Fibroblast of gingiva (primary cell): ENCODE measurements at places on chromosomes 11 and 22.

- DNase-seq, result no peak
These were observed 12.8 kb downstream of the ETS1 start for GRCh38 chr11:128574576-128575011.

GRCh38 chr11:115185507-115185906, 318.7 kb downstream of the CADM1 start:
- DNase-seq, result no peak

- DNase-seq, result no peak
These were observed 838.4 kb downstream of the FAM181B start for GRCh38 chr11:81895258-81895657.

DNA sequence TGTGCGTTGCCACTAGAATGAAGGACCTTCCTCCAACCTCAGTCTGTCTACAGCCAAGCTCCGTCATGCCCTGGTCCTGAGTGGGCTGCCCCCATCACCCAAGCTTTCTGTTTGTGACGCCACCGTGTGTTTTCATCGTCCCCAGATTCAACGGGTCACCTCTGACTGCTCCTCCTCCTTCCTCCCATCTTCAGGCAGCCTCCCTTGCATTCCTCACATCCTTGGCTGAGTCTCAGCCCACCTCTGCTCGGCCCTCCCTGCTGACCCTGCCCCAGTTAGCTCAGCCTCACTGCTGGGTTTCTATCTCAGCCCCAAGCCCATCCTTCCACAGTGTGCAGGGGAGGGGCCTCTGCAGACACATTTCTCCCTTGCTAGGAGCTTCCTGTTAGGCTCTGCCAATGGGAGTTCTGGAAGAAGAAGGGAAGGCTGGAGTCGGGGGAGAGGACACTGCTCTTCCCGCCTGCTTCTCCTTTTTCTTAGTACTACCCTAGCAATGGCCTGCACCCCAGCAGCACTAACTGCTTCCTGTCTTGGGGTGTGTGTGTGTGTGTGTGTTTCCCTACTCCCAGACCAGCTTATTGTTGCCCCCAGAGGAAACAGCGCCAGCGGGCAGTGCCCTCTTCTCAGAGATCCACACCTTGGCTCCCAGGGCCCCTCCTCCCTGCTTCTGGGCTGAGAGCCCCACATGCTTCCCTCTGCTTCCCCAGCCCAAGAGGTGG, 5.2 kb downstream of the IFT27 start:
- no peak for DNase-seq

DNA sequence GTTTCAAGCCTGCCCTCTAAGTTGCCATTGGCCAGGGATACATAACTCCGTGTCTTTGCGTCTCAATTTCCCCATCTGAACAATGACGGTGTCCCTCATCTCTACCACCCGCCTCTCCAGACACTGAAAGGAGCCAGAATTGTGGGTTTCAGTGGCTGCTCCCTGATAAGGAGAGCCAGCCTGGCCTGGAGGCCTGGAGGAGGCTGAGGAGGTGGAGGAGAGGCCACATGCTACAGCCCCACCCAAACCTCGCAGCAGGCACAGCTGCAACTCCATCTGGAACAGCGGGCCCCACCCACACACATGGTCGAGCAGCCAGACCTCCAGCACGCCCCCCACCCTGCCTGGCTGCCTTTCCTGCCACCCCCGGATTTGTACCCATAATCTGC, 34.4 kb upstream of the CD82 start:
- no peak for DNase-seq

- peak; percentile 76 for DNase-seq
These were observed 1.3 kb upstream of the BDNF start for GRCh38 chr11:27701355-27702105.

DNA sequence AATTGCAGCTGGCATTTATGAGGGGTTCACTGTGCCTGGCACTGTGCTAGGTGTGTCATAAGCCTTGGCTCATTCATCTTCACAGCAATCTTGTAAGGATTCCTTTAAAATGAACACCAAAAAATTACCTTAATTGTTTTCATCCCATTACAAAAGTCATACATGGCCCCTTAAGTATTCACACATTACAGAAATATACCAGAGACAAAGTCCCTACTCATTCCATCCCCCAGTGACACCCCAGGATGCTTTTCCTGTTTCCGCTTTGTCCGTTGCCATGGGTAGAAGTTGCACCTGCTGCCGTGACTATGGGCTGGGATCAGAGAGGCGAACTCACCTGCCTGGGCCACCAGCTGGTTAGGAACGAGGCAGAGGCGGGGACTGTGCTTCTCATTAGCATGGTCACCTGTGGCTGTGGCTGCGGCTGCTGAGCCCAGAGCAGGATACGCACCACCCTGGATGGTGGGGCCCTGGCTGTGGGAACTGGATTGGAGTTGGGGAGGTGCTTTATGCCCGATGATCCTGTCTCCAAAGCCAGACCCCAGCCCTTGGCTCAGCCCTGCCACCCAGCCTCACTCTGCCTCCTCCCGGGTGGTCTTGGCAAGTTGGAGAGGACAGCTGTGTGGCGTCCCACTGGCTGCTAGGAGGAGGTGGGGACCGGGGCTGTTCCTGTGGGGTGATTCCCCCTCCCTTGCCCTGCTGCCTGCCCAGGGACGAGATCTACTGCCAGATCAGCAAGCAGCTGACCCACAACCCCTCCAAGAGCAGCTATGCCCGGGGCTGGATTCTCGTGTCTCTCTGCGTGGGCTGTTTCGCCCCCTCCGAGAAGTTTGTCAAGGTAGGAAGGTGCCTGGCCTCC, 60.8 kb downstream of the MYO7A start:
- no peak for DNase-seq

- DNase-seq, result peak; percentile 99
These were observed 2.7 kb upstream of the NEAT1 start for GRCh38 chr11:65419772-65420481.

DNA sequence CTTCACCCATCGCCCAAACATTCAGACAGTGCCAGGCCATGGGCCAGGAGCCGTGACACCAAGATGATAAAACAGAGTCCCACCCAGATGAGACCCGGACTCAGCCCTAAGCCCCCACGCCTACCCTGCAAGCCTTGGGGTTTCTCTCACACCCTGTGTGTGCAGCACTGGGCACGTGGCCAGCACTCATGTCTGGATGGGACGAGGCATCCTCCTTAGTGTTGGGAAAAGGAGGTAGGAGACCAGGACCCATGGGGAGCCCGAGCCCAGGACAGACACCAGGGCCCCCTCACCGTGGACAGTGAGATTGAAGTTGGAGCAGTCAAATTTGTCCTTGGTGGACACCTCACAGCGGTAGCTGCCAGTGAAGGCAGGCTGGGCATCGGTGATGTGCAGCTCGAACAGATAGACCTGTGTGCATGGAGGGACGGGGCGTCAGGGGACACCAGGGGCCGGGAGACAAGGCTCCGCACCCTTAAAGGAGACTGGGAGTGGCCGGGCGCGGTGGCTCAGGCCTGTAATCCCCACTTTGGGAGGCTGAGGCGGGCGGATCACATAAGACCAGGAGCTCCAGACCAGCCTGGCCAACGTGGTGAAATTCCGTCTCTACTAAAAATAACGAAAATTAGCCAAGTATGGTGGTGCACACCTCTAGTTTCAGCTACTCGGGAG, 4.2 kb downstream of the MYBPC3 start:
- DNase-seq, result no peak

- peak; percentile 42 for DNase-seq
These were observed 694 bp downstream of the TMEM123 start for GRCh38 chr11:102451681-102452460.

DNA sequence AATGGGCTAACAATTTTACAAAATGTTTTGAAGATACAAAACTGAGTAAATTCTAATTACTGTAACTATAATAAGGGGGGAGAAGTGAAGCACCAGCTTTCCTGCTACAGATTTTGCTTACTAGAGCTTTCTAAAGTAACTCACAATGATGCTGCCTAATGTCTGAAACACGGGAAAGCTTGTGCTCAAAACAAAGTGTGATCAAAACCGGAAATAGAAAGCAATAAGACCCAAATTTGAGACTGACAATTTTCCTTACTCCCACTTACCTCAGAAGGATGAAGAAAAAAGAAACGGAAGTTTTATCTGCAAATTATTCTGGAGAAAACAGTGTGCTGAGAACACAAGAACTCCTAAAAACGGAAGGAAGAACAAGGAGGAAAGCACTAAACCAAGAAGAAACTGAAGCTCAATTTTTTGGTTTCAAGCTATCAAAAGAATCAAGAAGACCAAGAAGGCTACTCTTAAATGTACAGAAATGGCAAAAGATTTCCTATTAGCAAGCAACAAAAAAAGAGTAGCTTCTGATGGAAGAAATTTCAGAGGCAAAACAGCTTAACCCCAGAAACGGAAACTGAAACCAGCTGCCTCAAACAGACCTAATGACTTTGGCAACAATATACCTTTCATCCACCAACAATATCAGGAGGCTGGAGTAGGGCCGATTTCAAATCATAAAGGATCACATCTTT, 33.4 kb downstream of the AMBRA1 start:
- DNase-seq, result peak; percentile 4

GRCh38 chr11:2519517-2519861, 74.7 kb downstream of the KCNQ1 start:
- no peak for DNase-seq

DNA sequence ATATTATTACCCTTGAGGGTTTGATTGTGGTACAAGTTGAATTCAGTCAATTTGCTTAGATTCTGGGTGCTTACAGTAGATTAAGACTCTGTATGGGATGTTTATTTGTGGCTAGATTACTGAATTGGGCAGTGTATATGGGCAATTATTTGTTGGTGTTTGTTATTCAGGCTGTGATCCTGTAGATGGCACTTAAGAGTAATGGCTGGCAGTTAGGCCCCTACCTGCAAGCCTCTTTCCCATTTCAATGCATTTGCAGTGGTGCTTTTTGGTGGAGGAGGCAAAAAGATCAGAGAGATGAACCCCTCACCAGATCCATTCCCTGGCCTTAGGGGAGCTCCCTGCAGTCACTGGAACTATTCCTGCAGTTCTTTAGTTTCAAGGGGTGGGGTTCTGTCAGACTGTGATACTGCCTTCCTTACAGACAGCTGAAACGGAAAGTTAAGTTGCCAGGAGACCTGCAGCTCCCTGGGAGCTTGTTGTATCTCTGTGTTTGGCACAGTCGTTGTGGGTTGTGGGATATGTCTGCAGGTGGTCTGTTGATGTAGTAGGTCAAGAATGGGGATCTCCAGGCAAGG, 199.5 kb downstream of the AASDHPPT start:
- DNase-seq, result peak; percentile 30

GRCh38 chr11:22478169-22478568, 140.0 kb downstream of the SLC17A6 start:
- peak; percentile 26 for DNase-seq

GRCh38 chr11:93648158-93648557, 13.3 kb upstream of the CEP295 start:
- no peak for DNase-seq

DNA sequence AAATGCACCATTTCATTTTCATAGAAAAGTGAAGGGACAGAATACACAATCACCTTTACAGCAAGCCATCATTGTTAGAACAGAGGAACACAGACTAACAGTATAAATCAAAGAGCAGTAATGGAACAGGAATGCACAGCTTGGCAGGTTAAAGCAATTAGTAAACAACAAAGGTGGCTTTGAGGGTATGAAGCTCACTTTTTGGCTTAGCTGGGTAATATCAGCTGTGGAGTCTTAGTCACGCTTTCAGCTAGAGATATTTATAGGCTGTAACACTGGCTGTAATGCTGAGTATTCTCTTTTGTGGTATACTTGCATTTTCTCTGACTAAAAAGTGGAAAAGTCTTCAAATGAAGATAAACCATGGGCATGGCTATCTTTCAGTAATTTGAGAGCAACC, 1780.5 kb downstream of the LRRC4C start:
- DNase-seq, result no peak

- DNase-seq, result no peak
These were observed 15.2 kb downstream of the NRIP3 start for GRCh38 chr11:8988329-8989234.

DNA sequence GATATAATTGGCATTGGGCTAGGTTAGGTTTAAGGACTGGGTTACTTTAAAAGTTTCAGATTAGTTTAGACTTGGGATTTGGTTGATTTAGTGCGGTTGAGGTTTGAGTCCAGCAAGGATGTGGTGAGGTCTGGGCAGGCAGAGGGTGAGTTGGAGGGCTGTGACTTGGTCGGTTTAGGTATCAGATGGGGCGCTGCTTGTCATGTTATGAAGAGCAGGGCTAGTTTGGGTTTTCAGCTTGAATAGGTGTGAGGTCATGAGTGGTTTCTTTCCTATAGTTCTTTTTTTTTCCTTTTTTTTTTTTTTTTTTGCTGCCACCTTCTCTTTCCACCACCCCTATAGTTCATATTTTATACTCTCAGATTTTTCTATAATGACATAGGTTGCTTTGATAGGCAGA, 4.8 kb downstream of the CLCF1 start:
- no peak for DNase-seq

GRCh38 chr11:3345736-3346135, 33.2 kb downstream of the ZNF195 start:
- no peak for DNase-seq

DNA sequence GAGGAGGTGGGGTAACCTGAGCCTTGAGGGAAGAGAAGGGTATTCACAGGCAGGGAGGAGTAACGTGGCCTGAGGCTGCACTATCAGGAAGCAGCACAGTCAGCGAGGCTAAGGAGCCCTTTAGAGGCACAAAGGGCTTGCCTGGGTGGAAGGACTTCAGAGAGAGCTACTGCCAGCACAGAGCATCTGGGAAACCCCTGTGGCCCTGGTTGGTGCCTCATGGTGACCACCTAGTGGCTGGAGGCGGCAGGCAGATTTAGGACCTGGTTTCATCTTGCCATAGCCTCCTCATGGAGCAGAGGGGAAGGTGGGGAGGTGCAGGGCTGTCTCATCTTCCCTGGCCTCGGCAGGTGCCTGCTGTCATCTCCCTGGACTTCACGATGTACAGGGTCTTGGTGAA, 64.5 kb downstream of the MPPED1 start:
- no peak for DNase-seq

GRCh38 chr11:115778928-115779650, 274.9 kb upstream of the CADM1 start:
- DNase-seq, result no peak

DNA sequence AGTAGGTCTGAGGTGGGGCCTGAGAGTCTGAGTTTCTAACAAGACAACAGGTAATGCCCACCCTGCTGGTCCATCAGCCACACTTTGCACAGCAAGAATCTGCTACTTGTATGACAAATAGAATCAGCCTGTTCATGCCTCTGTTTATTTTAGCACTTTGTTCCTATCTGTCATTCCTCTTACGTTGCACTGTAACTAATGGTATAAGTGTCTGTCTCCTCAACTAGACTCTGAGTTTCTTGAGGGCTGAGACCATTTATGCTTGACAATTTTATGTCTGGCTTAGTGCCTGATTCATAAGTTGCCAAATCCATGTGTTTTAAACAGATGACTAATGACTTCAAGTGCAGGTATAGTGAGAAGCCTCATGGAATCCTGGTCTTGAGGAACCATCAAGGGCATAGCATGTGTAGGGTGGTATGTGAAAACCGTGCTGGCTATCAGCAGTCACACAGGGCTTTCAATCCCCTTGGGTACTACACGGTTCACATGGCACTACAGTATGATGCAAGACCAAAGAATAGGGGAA, 209.7 kb downstream of the C11orf91 start:
- no peak for DNase-seq

DNA sequence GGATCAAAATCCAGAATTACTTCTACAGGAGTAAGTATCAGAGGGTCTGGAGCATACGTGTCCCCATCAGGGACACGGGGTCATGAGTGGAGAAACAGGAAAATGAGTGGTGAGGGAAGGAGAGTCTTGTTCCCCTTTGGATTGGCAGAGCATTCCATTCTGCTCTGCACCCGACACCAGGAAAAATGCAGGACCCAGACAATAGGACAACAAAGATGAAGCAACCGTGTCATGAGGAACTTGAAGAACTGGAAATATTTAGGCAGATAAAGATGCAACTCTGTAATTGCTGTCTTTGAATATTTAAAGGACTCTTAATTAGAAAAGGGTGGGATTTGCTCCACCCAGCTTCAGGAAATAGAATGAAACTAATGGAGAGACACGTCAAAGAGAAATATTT, 89.0 kb upstream of the BLID start:
- DNase-seq, result peak; percentile 66
